ENCODE measurements at places on chromosomes 7 and 10.
A peak's percentile ranks its signal among the peaks of the same experiment; 100 is the strongest.

GRCh38 chr10:72685264-72685921, 6.5 kb upstream of the MCU start:
- no peak for DNase-seq

DNA sequence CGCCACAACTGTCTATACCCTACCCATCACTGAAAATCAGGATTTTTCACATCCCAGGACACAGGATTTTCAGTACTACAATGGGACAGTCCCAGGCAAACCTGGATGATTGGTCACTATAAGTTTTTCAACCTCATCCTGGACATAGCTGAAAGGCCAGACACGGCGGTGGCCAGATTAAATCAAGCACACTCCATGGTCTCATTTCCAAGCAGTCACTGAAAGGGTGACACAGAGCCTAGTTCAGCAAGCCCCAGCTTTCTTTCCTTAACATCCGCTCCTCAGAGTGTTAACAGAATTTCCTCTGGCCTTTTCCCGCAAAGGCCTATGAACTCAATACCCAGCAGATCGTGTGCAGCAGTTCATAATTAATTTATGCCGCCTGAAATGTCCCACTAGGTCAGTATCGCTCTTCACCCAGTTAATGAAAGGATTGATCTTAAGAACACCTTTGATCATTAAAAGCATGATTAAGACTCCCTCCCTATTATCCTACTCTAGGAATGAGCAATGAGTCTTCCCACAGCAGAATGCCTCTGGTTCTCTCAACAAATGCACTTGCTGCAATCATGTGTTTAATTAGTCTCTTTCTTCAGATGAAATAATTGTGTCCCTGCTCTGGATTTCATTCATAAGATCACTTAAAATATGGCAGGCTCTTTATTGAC, 104.0 kb upstream of the NANOS1 start:
- no peak for DNase-seq

- DNase-seq, result no peak
Measured at GRCh38 chr7:25901658-25902057, 250.3 kb upstream of the NFE2L3 start.

- no peak for DNase-seq
Measured at GRCh38 chr10:76010703-76011102, 579.3 kb downstream of the LRMDA start.

DNA sequence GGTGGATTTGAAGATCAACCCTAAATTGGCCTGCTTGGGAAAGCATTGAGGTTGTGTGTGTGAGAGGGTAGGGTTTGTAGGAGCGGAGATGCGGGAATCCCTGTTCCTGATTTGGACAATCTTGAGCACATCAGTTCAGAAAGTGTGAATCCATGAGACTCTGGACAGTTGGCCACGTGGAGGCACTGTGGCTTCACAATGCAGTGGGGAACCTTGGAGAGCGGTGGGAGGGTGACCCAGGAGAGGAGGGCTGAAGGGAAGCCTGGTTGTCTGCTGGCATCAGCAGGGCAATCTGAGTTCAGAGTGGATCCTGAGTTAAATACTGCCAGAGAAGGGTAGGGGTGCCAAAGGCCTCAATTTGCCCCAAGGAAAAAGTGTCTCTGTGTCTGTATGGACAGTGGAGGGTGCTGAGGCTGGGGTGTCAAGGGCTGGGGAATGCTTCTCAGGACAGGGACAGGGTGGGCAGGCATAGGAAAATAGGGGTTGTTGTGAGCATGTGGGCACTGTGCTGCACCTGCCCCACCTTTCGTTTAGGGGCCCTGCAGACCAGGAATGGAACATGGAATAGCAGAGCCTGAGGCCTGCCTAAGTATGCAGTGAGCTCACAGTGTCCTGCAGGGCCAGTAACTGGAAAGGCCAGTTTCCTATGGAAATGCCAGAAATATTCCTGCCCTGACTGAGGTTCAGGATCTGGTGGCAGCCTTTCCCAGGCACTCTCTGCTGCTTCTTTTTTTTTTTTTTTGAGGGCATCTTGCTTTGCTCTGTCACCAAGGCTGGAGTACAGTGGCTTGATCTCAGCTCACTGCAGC, 162.9 kb upstream of the PRSS58 start:
- DNase-seq, result no peak

GRCh38 chr7:54560198-54560597, 18.0 kb downstream of the VSTM2A start:
- no peak for DNase-seq

DNA sequence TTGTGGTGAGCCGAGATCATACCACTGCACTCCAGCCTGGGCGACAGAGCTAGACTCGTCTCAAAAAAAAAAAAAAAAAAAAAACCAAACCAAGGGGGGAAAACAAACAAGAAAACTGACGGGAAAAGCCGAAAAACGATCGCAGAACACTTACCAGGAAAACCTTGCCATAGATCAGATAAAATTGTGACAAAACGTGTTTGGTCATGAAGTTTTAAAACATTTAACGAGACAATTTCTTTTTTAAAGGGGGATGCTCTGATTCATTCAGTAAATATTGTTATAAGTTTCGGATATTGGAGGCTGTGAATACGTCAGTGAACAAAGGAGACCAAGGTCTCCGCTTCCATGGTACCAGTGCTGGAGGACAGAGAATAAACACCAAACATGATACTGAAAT, 77.3 kb downstream of the ARMC3 start:
- no peak for DNase-seq

DNA sequence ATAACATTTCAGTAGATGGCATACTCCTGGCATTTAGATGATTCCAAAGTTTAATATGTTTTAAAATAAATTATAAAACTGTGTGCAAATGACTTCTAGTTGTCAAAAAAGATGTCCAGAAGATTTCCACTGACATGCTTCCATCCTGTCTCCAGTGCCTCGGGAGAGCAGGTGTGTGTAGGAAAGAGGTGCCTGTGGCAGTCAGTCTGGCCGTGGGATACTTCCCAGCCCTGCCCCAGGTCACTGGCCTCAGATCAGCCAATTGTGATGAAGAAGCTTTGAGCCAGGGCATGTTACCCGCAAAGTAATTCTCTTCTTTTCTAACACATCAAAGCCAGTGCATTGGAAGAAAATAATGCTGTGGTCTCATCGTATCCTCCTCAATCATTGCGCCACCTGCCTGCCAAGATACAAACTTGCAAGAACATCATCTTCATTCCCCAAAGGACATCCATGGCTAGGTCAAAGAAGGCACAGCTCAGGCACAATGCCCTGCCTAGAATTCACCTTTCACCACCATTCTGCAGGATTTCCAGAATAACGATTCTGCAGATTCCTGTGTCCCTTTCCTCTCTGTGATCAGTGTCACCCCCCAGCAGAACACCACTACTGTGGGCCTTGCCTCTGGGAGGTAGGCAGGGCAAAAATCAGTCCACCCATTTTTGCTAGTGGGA, 6.3 kb upstream of the KCNMA1 start:
- DNase-seq, result no peak

GRCh38 chr10:63157845-63158624, 24.9 kb downstream of the NRBF2 start:
- peak; percentile 45 for DNase-seq

GRCh38 chr10:120506674-120507073, 49.6 kb downstream of the PLPP4 start:
- DNase-seq, result no peak

- no peak for DNase-seq
Measured at GRCh38 chr7:31890198-31890597, 180.0 kb downstream of the PDE1C start.

- DNase-seq, result peak; percentile 14
Measured at GRCh38 chr10:88991161-88991898, 732 bp downstream of the FAS start.

DNA sequence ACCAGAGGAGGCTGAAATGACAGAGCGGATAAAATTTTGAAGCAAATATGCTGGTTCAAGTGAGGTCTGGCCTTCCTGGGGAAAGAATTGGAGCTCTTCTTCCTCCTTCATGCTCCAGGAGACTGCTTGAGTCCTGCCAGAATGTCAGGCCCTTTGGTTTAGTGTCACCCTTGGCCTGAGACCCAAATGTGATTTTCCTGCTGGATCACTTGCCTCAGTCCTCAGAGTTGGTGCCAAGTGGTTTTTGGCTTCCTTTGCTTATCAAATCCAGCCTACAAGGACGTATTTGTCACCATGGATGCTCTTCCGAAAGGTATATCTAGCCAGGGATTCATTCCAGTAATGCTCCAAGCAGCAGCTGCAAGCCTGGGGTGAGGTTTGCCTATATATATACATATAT, 118.4 kb downstream of the PLPP4 start:
- no peak for DNase-seq

- no peak for DNase-seq
Measured at GRCh38 chr7:26625286-26625685, 239.1 kb downstream of the SKAP2 start.

DNA sequence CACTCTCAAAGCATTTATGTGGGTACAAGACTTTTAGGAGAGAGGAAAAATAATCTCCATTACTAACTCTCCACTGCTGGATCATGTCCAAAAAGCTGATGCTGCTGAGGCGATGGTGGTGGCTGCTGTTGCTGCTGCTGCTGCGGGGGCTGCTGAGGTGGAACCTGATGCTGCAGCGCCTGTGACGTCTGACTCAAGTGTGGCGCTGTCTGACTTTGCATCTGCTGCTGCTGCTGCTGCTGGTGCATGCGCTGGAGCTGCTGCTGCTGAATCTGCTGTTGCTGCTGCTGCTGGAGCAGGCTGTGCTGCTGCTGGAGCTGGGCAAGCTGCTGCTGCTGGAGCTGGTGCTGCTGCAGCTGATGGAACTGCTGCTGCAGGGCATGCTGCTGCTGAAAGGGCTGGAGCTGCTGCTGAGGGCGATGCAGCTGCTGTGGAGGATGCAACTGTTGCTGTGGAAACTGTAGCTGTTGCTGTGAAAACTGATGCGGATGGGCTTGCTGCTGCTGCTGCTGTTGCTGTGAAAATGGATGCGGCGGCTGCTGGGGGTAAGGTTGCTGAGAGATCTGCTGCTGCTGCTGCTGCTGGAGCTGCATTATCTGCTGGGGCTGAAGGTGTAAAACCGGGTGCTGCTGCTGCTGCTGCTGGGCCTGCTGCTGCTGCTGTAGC, 34.5 kb downstream of the PAXIP1 start:
- no peak for DNase-seq

GRCh38 chr10:86712317-86712707, 44.0 kb downstream of the LDB3 start:
- no peak for DNase-seq

DNA sequence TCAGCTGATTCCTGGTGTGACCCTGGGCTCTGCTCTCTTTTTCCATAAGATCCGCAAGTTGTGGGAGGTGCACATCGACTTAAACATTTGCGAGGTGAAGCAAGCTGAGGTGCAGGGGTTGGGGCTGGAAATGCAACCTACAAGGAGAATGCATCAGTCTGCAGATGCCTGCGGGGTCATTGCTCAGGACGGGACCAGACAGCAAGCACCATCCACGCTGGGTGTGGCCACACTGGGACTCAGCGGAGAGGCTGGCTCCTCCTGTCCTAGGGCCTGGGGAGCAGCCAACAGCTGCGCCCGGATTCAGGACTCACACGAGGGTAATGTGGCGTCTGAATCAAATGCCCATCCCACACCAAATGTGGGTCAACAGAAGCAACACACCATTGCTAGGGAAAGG, 33.8 kb downstream of the STK32C start:
- DNase-seq, result no peak

DNA sequence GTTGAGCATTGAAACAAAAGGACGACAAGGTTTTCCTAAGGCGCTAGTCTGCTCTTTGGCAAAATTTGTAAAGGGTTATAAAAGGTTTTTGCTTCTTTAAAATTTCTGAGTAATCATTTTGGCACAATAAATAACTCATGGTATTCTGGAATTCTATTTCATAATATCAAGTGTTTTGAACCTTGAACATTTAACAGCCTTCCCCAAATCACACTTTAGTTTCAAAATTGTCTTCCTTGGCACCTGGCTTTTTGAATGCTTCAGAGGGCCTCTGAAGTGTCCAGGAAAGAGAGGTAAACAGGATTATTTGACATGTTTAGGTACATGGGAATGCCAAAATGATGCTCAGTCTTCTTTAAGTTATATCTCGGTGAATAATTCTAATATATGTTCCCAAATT, 220.8 kb downstream of the PHF14 start:
- no peak for DNase-seq

DNA sequence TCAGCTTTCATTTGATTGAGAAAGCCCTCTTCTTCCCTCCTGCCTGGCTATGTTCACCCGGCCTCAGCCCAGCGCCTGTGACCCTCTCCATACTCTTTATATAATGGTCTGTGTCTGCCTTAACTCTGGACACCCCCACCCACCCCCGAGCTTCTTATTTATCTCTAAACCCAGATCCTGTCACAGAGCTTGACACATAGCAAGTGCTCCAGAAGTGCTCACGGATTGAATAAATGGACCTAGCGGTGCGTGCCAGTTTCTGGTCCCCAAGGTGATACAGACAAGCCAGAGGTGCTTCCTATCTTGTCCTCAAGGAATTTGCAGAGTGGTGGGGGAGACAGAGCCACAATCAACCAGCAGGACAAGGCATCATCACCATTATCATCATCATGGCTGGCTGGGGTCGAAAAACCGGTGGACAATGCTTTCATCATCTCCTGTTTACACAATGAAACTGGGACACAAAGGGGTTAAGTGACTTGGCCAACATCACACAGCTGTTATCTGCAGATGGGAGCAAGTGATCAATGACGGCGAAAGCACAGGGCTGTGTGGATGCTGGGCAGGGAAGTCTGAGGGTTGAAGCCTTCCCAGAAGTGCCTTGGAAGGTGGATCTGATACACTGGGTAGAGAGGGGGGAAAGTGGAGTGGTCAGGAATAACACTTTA, 2.2 kb upstream of the LOXL4 start:
- peak; percentile 23 for DNase-seq

- no peak for DNase-seq
Measured at GRCh38 chr7:40230101-40230500, 95.3 kb downstream of the SUGCT start.

GRCh38 chr7:11570205-11570604, 261.8 kb downstream of the THSD7A start:
- DNase-seq, result no peak

GRCh38 chr7:22582863-22583622, 83.1 kb upstream of the STEAP1B start:
- no peak for DNase-seq

DNA sequence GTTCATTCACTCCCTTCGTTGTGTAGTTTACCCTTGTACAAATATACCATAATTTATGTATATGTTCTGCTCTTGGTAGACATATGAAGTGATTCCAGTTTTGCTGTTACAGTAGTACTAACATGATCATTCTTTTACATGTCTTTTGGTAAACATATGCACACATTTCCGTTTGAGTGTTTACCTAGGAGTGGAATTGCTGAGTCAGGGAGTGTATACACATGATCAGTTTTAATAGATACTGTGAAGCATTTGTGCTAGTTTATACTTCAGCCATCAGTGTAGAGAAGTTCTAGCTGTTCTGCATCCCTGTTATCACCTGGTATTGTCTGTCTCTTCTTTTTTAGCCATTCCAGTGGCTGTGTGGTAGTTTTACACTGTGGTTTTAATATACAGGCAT, 34.5 kb upstream of the CYP26C1 start:
- no peak for DNase-seq
